Activated T-helper 2 cell treated with anti-CD3 and anti-CD28 coated beads, Interferon-gamma antibody, Interleukin-2, Interleukin-4, amounts not matched to agents 10 μg/mL and 5 μg/mL and 100 μg/mL, durations not matched to agents 14 hours and 24 hours and 36 hours (primary cell): ENCODE measurements at places on chromosomes 3 and 15. TPM values are rescaled to one million over a fixed set of nuclear protein-coding genes. Genes with fewer than 3 reads are reported as not detected.

The EXOG gene
- total RNA-seq = 13.7 and 14.0 TPM in 2 replicates

GRCh38 chr3:193757457-193757856 lies 164.4 kb downstream of the OPA1 start:
- DNase-seq = no peak

GRCh38 chr3:56219894-56220805 lies 248.1 kb downstream of the ERC2 start:
- no peak for DNase-seq

The C3orf18 gene
- total RNA-seq = 35.2 and 37.2 TPM in 2 replicates

The ATG7 gene
- 44.1 and 45.2 TPM in 2 replicates for total RNA-seq

- no peak for DNase-seq
These were observed 78.3 kb upstream of the PPP2R3A start for GRCh38 chr3:135887220-135887619.

The RBP2 gene
- total RNA-seq = not detected in 2 replicates

DNA sequence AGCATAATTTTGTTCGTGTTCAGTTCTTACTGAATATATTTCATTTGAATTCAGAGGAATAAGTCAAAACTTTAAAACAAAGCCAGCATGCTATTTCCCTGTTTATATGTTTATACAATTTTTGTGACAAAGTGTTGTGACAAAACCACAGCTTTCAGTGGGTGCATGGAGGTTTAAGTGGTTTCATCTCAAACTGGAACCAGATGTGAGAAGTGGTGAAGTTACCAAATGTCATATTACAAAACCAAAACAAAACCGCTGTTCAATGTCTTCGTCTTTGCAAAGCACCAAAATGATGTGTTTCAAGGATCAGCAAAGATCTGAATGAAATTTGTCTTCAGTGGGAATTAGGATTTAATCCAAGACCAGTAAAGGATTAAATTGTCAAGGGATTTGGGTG lies 59.3 kb upstream of the OSTN start:
- DNase-seq = no peak

GRCh38 chr3:141450727-141451375 lies 36.0 kb upstream of the RASA2 start:
- no peak for DNase-seq
